Stimulated activated naive B cell treated with anti-CD40 and anti-IgM and Interleukin-4, amounts not matched to agents 10 μg/mL and 1 μg/mL and 100 μg/mL, for 72 hours (primary cell): ENCODE measurements at places on chromosomes 4 and X.

- DNase-seq: no peak
Measured at GRCh38 chrX:123803331-123803983, 56.4 kb upstream of the XIAP start.

GRCh38 chr4:185726931-185727330 lies 85.1 kb downstream of the SORBS2 start:
- DNase-seq: no peak

GRCh38 chrX:87873347-87873941 lies 355.8 kb downstream of the KLHL4 start:
- no peak for DNase-seq

DNA sequence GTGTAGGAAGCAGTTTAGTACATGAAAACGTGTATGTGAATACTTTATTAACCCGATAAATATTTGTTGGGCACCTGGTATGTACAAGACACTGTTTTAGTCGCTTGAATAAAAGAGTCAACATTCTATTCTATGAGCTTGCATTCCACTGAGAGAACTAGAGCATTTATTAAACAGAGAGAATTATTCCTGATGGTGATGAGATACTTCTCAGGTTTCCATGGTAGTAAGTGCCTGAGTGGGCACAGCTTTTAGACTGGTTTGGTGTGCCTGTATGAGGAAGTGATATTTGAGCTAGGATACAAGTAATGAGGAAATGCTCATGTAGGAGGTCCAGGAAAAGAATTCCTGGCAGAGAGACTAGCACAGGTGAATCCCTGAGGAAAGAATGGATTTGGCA lies 94.2 kb downstream of the ATP10D start:
- DNase-seq: no peak

- no peak for DNase-seq
Measured at GRCh38 chr4:45751877-45752530, 371.9 kb downstream of the GABRG1 start.

- peak; percentile 21 for DNase-seq
Measured at GRCh38 chrX:49754233-49754857, 58.6 kb upstream of the PAGE1 start.

DNA sequence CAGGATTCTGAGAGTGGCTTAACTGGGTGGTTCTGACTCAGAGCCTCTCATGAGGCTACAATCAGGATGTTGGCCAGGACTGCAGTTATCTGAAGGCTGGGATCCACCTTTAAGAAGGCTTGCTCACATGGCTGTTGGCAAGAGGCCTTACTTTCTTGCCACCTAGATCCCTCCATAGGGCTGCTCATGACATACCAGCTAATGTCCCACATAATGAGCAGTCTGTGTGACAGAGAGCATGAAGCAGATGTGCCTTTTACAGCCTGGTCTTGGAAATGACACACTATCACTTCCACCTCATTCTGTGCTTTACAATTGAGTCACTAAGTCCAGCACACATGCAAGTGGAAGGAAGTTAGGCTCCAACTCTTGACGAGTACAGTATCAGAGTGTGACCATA lies 4.3 kb upstream of the RBM3 start:
- DNase-seq: peak; percentile 14

DNA sequence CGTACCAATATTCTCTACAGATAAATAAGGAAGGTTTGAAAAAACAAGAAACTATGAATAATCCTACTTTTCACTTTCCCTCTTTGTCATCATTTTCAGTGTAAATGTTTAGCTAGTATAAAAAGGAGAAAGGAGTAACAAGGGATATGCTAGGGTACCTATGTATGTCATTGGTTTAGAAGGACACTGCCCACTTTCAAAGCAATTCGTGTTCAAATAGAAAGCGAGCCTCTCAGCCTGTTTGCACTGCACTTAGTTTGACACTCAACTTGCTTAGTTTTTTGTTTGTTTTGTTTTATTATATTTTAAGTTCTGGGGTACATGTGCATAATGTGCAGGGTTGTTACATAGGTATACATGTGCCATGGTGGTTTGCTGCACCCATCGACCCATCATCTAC lies 21.6 kb upstream of the RXFP1 start:
- no peak for DNase-seq

- no peak for DNase-seq
Measured at GRCh38 chr4:29079260-29079659, 1640.9 kb upstream of the PCDH7 start.

DNA sequence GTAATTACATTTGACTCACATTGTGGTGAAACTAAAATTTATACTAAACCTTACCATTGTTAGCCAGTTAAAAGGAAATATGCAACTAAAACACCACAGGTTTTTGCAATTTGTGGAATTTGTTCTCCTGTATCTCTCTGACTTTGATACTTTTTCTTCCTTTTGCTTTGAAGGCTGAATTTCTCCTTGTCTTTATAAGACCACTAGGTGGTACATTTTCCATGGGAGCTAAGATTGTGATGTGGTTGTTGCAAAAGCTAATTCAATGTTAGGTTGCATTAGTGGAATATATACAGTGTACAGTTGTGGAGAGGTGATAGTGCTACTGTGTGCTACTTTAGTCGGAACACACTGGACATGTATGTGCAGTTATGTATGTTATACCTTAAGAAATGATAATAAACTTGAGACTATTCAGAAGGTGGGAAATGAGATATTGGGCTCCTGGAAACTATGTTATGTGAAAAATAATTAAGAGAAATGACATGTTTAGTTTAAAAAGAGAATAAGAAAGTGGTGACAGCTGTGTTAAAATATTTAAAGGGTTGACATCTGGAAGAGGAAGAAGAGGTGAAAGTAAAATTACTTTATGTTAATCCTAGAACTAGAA lies 70.3 kb downstream of the ARL9 start:
- DNase-seq: no peak

DNA sequence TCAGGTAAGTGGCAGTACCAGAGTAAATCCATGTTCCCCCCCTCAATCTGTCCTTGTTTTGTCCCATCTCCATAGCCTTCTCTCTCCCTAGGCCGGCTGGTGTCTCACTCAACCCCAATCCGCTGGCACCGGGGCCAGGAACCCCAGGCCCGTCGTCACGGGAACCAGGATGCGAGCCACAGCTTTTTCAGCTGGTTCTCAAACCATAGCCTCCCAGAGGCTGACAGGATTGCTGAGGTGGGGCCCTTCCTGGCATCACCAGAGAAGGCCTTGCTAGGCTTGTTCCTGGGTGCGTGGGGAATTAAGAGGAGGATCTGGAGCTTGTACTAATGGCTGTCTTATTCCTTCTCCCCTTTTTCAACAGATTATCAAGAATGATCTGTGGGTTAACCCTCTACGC lies 2.7 kb downstream of the TSPYL2 start:
- DNase-seq: no peak

DNA sequence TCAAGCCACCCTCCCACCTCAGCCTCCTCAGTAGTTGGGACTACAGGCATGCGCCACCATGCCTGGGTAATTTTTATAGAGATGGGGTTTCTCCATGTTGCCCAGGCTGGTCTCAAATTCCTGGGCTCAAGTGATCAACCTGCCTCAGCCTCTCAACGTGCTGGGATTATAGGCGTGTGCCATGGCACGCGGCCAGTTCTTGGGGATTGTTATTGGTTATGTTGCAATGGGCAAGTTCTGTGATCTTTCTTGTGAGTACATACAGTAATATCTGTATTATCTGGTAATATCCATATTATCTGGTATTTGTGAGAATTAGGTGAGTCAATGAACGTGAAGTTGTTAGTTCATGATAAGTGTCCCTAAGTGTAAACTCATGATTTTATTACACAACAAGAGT lies 90.3 kb upstream of the TBL1X start:
- no peak for DNase-seq

- no peak for DNase-seq
Measured at GRCh38 chr4:150960079-150960478, 55.0 kb downstream of the LRBA start.

GRCh38 chr4:139768896-139769295 lies 103.3 kb downstream of the MGST2 start:
- DNase-seq: no peak

GRCh38 chr4:183182873-183183725 lies 84.0 kb downstream of the WWC2 start:
- no peak for DNase-seq
